ENCODE measurements at places on chromosomes 2 and 18. TPM values are rescaled to one million over a fixed set of nuclear protein-coding genes. Genes with fewer than 3 reads are reported as not detected.

DNA sequence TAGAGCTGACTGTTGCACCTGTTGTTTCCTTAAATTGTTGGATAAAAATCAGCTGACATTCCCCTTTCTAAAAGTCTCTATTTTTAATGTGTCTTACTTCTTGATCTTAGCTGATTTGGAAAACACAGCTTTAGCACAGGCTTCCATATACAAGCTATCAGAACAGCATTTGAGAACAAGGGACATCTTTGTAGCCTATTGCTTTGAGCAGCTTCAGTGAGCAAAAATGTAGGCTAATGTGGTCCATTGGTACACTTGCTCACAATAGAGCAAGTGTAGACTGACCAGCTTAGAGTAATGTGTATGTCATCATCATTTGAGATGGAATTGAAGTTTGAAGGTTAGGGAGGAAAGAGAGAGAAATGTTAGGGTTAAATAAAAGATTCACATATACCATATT is 7.0 kb downstream of the INPP1 start:
- no peak overlapping the region for H3K27ac ChIP-seq
- peaks cover 16% of the 10 kb centered on the region for H3K4me1 ChIP-seq
- no peaks in the 10 kb centered on the region for H3K36me3 ChIP-seq
- no peak overlapping the region for H3K4me3 ChIP-seq
- no peaks in the 10 kb centered on the region for H3K27me3 ChIP-seq
- no peak for DNase-seq

The UGT1A8 gene
- polyA plus RNA-seq = not detected

The OSR1 gene
- polyA plus RNA-seq = 48.7 TPM

The SDC1 gene
- 105 TPM for polyA plus RNA-seq

The LINC00305 gene
- not detected for polyA plus RNA-seq
